Foreskin fibroblast (primary cell): ENCODE measurements at places on chromosomes 3 and 15.

GRCh38 chr3:141928631-141929270, 52.3 kb downstream of the ATP1B3 start:
- no peak for DNase-seq

DNA sequence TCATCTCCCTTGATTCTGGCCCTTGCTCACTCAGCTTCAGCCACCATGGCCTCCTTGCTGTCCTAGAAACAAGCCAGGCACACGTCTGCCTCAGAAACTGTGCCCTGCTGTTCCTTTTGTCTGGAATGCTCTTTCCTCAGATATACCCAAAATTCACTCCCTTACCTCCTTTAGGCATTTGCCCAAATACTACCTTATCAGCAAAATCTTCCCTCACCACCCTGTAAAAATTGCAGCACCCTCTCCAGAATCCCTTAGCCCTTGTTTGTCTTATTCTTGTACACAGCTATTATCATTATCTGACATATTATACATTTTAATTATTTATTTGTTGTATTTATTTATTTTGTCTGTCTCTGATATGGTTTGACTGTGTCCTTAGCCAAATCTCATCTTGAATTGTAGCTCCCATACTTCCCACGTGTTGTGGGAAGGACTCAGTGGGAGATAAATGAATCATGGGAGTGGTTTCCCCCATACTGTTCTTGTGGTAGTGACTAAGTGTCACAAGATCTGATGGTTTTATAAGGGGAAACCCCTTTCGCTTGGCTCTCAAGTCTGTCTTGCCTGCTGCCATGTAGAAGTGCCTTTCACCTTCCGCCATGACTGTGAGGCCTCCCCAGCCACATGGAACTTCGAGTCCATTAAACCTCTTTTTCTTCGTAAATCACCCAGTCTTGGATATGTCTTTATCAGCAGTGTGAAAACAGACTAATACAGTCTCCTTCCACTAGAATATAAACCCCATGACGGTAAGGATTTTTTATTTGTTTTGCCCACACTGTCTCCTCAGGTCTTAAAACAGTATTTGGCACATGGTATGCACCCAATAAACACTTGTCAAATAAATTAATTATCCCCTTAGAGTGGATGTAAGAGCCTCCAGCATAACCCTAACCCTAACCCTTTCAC, 60.0 kb upstream of the STT3B start:
- DNase-seq: peak; percentile 3

- DNase-seq: no peak
These were observed 75.0 kb upstream of the CNTN6 start for GRCh38 chr3:1017870-1018269.

- no peak for DNase-seq
These were observed 28.3 kb upstream of the PRR23E start for GRCh38 chr3:127164615-127165014.

DNA sequence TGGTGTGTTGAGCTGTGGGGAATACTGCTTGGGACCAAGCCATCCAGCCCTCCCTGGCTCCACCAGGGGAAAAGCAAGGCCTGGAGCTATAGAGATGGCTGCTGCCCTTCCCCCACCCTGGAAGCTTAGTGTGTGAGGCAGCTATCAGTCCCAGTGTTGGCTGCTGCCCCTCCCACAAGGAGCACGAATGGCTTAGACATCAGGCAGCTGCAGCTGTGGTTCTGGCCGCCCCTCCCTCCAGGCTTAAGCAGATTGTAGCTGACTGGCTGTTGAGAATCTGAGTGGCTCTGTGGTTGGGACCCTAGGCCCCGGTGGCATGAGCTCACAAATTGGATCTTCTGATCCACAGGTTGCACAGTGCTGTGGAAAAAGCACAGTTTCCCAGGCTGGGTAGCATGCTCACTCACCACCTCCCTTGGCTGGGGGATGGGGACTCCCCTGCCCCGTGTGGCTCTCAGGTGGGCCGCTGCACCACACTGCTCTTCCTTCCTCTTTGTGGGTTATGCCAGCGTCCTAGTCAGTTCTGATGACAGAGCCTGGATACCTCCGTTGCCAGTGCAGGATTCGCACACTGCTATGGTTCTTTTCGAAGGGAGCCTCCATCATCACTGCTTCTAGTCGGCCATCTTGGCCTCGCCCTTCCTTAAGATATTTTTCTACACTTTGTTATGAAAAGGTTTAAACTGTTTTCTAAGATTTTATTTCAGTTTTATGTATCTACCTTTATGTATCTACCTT, 21.2 kb upstream of the SUCNR1 start:
- no peak for DNase-seq

GRCh38 chr3:157238457-157238856, 78.5 kb upstream of the CCNL1 start:
- DNase-seq: no peak

DNA sequence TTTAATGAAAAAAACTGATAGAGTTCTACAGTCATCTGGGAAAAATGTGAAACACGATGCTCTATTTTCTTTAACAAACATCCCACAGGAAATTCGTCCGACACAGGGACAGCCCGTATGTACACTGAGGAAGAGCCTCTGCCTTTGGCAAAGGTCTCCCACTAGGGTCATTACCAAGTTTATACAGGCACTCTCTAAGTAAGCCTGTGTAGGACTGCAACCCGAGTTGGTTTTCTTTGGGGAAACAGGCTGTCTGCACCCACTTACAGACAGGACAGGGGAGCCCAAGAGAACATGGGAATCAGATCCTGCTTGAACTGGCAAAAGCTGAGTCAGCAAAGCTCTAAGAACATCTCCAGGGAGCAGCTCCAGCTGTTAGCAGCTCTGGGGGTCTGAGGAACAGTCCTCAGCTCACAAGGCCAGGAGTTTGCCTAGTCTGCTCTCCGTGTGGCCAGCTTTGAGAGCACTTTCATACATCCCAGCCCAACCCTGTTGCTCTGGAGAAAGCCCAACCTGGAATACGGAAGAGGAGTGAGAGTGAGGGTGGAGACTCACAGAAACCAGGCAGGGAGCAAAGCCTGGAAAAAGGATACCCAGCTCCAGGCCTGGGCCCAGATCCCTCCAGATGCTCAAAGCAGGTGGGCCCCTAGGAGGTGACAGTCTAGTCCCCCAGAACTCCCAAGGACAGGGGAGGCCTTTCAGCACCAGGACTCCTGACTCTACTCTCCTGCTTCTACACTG, 1.9 kb downstream of the TBC1D2B start:
- peak; percentile 88 for DNase-seq

DNA sequence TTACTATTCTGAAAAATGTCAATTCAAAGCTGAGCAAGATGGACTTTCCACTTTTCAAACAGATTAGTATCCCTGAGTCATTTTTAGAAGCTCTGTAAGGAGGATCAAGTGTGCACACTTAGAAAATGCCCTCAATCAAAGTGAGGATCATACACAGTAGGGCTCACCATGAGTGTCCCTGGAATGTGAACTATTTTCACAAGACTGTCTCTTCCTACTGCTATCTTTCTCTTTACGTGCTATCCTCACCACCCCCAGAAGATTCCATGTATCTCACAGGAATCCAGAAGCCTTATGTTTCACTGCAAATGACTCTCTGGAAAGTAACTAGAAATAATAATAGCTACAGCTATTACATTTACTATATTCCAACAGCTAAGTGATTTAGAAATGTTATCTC, 349.9 kb upstream of the TGFBR2 start:
- DNase-seq: no peak

DNA sequence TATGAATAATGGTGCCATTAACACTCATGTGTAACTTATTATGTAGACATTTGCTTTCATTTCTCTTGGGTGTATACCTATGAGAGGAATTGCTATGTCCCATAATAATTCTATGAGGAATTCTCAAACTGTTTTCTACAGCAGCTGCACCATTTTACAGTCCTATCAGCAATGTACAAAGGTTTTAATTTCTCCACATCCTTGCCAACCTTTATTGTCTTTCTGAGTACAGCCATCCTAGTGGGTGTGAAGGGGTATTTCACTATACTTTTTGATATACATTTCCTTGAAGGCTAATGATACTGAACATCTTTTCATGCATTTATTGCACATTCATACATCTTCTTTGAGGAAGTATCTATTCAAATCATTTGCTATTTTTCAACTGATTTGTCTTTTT, 34.5 kb downstream of the TJP1 start:
- DNase-seq: no peak

GRCh38 chr3:109382588-109382987, 45.2 kb upstream of the DPPA4 start:
- no peak for DNase-seq

DNA sequence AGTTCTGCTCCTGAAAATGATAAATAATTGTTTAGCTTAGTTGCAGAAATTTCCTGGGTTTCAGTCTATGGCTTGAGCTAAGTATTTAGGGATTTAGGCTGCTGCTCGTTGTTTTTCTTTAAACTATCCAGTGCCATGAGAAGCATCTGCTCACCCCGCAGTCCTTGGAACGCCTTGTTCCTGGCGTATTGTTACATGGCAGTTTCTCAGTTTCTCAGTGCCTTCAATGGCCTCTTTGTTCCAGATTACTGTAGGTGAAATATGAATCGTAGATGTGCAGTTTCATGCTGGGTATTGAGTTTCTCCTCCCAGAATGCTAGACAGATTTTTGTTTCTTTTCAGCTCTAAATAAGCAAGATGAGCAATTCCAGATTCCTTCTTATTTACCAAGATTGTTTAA, 269.5 kb upstream of the GBE1 start:
- DNase-seq: no peak

DNA sequence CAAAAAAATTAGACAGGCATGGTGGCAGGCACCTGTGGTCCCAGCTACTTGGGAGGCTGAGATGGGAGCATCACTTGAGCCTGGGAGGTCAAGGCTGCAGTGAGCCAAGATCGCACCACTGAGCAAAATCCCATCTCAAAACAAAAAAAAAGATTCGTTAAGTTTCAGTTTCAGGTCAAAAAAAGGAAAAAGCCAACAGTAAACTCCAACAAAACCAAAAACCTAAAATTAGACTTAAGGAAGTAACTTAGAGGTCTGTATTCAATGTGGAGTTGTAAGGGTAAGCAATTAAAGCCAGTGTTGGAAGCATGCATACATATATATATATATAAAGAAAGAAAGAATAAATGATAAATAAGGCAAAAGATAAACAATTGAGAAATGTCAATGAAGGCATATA, 11.8 kb downstream of the KPNA1 start:
- no peak for DNase-seq

DNA sequence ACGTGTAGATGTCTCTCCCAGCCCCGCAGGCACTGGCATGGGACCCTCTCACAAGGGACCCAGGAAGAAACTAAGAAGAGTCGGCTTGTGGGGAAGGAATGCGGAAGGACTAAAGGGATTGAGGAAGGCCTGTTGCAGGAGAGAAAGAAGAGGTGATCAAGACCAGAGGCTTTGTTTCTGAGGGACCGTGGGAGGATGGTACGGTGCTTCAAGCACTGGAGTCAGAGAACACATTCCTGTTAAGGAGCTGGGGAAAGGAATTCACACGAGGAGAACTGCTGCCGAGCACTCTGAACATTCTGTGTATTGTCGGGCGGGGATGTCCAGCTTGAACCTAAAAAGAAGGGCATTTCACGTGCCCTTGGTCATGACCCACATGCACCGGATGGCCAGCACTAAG, 91.4 kb downstream of the TAMM41 start:
- no peak for DNase-seq

DNA sequence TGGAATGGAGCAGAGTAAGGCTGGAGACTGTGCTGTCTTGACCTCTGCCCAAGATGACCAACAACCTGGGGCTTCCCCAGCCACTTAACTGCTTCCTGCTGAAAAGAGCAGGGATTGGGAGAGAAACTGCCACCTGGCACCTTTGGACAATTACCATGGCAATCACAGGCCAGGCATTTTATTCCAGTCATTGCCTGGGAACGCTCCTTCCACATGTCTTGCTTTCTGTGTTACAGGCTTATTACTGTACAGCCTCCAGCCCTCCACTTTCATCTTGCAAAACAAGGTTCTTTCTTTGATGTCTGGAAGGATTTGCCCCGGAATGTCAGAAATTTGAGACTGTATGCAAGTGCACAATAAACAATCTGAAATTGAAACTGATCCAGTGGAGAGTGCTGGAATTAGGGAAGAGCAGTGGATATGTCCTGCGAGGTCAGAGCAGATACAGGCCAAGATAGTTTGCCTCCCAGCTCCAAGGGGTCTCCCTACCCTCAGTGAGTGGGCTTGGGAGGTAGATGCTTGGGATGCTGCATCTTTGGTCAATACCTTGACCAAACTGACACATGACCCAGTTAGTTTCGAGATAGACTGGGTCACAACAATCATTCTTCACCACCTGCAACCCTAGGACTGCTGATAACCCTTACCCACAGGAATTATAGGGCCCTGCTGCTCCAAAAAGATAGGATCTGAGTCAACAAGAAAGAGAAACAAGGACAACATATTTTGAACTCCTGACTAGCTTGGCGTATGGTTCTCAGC, 2.7 kb downstream of the PPP1R14D start:
- peak; percentile 50 for DNase-seq

DNA sequence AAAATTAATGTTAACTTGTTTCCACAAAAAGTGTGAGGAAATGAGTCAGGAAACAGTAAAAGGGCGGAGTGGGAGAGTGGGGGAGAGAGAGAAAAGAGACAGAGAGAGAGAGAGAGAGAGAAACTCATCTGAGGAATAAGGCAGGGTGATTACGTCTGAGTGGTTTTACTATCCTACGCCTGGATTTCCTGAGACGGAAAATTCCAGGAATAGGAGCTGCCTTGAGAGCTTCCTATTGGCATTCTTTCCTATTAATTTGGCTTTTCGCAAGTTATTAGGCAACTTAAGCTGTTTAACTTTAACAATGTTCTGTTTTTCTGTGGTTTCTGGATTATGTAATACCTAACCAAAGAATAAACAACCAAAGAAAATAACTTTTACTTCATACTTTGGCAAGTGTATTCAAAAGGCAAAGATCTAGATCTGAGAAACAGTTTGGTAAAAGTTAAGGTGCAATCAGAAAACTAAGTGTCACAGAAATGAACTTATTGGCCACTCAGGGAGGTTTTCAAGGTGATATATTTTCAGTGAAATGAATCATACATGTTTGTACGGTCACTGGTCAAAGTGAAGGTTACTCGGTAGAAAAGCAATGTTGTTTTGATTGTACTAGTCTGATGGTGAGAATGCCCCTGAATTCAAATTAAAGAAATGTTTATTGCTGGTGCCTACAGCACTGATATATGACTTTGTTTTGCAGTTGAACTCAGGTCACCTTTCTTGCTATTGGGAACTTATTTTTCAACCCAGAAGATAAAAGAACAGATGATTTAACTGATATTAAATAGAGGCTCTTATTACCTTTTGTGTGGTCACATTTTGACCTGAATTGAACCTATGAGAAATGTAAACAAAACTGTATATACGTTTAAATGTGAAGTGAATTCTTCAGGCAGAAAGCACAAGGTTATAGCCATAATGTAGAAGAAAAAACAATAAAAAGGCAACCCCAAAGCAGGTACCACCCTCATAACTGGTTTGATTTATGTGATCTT, 39.9 kb upstream of the TNFSF10 start:
- peak; percentile 33 for DNase-seq

DNA sequence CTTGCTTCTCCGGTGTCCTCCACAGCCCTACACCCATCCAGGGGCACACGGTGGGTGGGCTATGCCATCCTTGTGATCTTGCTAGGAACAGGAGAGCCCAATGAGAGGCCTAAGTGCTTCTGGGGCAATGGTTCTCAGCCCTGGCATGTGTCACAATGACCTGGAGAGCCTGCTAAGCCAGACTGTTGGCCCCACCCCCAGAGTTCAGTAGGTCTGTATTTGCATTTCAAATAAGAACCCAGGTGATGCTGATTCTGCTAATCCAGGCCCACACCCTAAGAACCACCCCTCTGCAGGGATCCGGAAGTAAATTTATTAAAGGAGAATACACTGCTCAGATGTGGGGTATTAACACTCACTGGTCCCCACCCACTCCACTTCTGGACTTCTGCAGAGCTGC, 57.9 kb downstream of the RORA start:
- no peak for DNase-seq
